Non-pigmented ciliary epithelial cell (primary cell): ENCODE measurements at places on chromosomes 6 and 20.
A peak's percentile ranks its signal among the peaks of the same experiment; 100 is the strongest.

DNA sequence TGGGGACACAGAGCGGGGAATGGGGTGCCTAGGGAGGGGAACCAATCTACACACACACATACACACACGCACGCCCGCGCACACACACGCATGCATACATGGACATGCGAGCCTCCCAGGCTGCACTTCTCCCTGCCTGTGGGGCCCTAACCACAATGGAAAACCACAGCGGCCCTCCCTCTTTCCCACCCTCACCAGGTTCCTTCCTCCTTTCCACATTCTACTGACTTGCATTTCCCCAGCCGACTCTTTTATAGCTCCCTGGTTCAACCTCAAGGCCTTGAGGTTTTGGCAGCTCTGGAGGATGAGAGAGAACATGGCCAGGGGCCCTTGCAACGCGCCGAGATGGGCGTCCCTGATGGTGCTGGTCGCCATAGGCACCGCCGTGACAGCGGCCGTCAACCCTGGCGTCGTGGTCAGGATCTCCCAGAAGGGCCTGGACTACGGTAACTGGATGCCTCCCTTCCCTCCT lies at the start of gene BPI:
BPI (plus strand) TSS at position 249 of the 472 bp plus-strand sequence; CDS start at position 317, 68 bp downstream.
- no peak for DNase-seq

- no peak for DNase-seq
Observed at GRCh38 chr6:153001767-153002612, 519 bp downstream of the MTRF1L start.

GRCh38 chr6:122620902-122621301 lies 10.7 kb downstream of the PKIB start:
- no peak for DNase-seq

GRCh38 chr6:78831492-78831891 lies 35.9 kb upstream of the IRAK1BP1 start:
- DNase-seq, result peak; percentile 57

DNA sequence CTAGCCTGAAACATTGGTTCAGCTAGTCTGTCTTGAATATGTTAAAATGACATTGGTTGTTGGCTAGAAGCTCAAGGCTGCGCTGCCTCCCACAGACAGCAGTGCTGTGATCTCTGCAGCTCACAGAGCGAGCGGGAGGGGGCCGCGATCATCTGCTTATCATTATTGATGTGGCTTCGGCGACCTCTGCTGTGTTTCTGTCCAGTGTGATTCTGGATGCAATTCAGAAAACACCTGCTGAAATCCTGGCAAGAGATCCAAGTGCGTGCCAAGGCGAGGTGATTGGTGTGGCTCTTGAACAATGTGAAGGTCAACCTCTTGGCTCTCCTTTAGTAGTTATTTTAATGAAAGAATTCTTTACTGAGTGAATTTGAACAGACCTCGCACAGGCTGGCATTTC lies 142.3 kb upstream of the SASH1 start:
- no peak for DNase-seq

GRCh38 chr20:40481337-40481736 lies 207.7 kb downstream of the MAFB start:
- no peak for DNase-seq

DNA sequence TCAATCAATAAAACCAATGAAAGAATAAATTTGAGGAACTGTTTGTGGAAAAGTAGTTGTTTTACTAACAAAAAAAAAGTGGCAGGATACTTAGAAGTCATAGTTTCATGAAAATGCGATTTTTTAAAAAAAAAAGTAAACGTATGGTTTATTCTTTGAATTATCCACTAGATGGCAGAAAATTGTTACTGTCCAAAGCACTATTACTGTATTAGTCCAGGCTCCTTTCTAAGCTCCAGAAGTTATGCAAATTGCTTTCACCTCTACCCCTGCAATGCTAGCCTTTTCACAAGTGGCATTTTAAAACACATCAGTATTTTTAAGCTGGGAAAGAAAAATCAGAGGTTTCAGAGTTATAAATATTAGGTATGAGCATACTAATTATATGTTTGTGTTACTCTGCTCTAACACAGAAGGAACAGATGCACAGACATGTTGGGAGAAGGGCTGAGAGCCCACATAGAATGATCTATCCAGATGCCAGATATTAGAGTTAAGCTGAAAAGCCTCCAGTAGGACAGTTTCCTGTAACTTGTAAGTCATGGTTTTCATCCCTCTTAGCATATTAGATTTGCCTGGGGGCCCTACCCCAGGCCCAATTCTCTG lies 63.9 kb downstream of the FHL5 start:
- DNase-seq, result peak; percentile 14
